ENCODE measurements at places on chromosomes 12 and 14.

- DNase-seq, result no peak
Measured at GRCh38 chr14:75727124-75727523, 66.1 kb downstream of the TTLL5 start.

DNA sequence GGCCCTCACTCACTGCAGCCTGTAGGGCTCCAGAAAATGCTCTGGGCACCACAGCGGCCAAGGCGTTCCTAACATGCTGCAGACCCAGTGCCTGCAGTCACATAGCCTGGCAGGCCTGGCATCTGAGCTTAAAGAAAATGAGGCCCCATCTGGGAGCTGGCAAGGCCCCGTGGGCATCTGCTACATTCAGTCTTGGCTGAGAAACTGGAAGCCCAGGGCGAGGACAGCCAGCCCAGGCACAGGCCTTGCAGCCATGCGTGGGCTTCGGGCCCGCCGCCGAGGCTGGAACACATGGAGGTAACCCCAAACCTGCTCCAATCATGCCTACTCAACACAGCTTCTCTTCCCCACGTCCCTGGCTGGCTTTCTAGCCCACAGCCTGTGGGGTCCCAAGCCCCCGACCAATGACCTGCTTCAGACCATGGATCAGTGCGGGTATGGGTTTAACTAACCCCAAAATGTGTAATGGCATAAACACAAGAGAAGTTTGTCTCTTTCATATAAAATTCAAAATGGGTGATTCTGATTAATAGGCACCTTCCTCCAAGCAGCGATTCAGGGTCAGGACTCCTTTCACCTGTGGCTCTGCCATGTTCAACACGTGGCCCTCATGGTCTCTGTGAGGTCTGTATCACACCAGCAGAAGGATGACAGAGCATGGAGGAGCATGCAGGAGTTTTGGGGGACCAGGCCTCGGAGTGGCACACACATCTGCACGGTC, 6.4 kb downstream of the NGB start:
- no peak for DNase-seq

GRCh38 chr12:47590771-47591360, 115.0 kb downstream of the RPAP3 start:
- DNase-seq, result no peak

DNA sequence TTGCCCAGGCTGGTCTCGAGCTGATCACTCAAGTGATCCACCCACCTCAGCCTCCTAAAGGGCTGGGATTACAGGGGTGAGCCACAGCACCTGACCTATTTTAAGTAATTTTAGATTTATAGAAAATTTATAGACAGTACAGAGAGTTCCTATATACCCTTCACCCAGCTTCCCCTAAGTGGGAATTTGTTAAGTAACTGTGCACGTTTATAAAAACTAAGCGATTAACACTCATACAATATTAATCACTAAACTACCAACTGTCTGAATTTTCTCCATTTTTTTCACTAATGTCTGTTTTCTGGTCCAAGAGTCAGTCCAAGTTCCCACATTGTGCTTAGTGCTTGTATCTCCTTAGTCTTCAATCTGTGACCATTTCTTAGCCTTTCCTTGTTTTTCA, 5.5 kb downstream of the IL31 start:
- no peak for DNase-seq

DNA sequence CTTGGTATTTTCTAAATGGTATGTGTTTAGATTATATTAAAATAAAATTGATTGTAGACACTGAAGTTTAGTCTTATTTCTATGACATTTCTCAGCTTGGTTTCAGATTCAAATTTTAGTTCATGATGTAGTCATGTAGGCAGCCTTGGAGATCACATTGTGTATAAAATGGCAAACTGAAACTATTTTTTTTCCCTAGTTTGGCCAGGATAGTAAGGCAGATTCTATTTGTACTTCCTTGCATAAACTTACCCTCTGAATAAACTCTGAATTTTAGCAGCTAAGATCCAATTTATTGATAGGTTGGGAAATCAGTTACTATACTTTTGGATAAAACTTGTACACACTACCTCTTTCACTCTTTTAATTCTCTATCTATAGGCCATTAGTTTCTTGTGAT, 30.4 kb downstream of the PAPOLA start:
- DNase-seq, result no peak

- no peak for DNase-seq
Measured at GRCh38 chr12:47269916-47270315, 190.2 kb upstream of the AMIGO2 start.

- no peak for DNase-seq
Measured at GRCh38 chr14:53971521-53971920, 14.9 kb upstream of the BMP4 start.

DNA sequence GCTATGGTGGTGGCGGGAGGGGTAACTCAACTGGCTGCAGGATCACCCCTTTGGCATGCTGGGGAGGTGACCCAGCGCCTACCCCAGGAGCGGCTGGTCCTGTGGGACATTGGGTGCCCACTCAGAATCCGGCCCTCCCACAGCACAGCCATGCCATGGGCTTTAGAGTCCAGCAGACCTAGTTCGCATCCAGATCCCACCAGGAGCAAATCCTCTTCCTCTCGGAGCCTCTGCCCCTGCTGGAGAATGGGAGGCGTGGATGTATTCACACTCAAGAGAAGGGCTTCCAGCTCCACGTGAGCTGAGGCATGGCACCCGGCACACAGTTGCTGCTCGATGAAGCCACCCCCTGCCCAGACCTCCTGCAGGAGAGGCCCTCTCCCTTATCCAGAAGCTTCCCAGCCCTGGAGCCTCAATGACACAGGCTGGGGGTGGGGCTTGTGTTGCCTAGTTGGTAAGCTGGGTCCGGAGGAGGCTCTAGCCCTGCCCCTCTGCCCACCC, 17.7 kb downstream of the FAM222A start:
- DNase-seq, result no peak

DNA sequence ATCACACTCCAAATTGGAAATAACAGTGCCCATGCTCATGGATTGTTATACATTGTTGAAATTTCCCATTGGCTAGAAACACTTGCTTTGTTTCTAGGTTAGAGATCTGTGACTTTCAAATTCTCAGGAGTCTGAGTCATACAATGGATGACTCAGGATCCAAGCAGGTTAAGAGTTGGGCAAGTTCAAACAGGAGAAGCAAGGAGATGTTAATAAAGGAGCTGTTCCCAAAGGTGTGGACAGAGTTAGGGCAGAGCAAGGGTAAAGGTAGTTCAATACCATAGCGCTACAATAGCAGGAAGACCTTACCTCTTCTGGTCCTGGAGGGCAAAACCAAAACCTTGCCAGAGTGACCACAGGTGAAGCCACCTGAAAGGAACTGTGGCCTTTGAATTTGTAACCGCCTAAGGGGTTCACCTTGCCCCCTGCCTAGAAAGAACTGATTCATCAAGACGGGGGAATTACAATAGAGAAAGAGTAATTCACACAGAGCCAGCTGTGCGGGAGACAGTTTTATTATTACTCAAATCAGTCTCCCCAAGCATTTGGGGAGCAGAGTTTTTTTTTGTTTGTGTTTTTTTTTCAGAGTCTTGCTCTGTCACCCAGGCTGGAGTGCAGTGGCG, 4.2 kb upstream of the AMN1 start:
- DNase-seq, result no peak

- no peak for DNase-seq
Measured at GRCh38 chr14:21041676-21042433, at the start of gene RNASE7. RNASE7 (plus strand) TSS chr14:21042362; CDS start chr14:21042993, 631 bp downstream.

- no peak for DNase-seq
Measured at GRCh38 chr14:102063808-102064429, 22.9 kb downstream of the HSP90AA1 start.

DNA sequence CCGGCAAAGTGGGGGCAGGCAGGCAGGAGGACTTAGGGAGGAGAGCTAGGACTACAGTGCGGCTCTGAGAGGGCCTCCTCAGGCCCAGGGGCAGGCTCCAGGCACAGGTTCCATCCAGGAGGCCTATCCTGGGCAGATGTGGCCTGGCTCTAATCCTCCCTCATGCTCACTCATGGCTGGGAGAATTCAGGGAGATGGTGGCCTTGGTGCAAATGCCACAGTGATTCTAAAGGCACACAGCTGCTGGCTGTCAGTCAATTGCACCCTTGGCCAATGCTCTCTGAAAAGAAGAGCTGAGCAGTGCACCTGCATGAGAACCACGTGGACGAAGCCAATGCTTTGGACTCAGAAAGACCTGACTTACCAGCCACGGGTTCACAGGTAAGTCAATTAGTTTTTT, 89.6 kb downstream of the C12orf75 start:
- DNase-seq, result no peak
